ENCODE measurements at places on chromosomes 6 and 20. TPM values are rescaled to one million over a fixed set of nuclear protein-coding genes. Genes with fewer than 3 reads are reported as not detected.
A peak's percentile ranks its signal among the peaks of the same experiment; 100 is the strongest.

DNA sequence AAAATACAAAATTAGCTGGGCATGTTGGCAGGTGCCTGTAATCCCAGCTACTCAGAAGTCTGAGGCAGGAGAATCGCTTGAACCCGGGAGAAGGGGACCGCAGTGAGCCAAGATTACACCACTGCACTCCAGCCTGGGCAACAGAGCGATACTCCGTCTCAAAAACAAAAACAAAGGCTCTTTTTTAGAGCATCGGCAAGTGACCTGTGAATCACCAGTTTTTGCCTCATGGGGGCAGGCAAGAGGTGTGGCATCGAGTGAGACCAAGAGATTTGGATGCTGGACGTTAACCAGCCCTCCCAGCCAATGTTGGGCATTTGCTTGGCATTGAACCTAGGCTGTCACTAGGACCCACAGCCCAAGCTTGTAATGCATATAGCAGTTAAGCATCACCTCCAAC is 14.6 kb upstream of the CDK5RAP1 start:
- H3K27me3 ChIP-seq, result no peaks in the 10 kb centered on the region
- DNase-seq, result no peak
- H3K27ac ChIP-seq, result no peak overlapping the region

HDGFL1 gene
- total RNA-seq, result not detected

NXT1 gene
- total RNA-seq, result 7.5 TPM

GRCh38 chr6:68650142-68650541 is 15.1 kb downstream of the ADGRB3 start:
- no peaks in the 10 kb centered on the region for H3K27me3 ChIP-seq
- H3K27ac ChIP-seq, result no peak overlapping the region
- no peak overlapping the region for H3K4me3 ChIP-seq
- H3K4me1 ChIP-seq, result no peaks in the 10 kb centered on the region
- no peak for DNase-seq

TDRD6 gene
- total RNA-seq, result 0.31 TPM

DNA sequence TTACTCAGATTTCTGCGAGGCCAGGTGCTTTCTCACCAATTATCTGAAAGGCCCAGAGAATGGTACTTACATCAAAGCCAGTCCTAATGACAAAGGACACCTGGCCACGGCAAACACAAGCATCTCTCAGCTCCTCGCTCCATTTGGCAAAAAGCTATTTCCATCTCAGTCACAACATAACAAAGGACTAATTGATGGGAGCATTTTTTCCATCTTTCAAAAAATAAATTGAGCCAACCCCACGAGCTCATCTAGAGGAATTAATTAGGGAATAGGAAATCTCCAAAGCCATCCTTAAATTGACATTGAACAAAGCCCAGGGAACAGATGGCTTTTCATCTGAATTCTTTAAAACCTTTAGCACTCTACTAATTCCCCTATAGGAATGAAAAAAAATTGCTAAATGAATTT is 236.7 kb downstream of the HAO1 start:
- no peak overlapping the region for H3K27ac ChIP-seq
- no peak for DNase-seq
- no peaks in the 10 kb centered on the region for H3K27me3 ChIP-seq
- H3K4me3 ChIP-seq, result no peak overlapping the region

DNA sequence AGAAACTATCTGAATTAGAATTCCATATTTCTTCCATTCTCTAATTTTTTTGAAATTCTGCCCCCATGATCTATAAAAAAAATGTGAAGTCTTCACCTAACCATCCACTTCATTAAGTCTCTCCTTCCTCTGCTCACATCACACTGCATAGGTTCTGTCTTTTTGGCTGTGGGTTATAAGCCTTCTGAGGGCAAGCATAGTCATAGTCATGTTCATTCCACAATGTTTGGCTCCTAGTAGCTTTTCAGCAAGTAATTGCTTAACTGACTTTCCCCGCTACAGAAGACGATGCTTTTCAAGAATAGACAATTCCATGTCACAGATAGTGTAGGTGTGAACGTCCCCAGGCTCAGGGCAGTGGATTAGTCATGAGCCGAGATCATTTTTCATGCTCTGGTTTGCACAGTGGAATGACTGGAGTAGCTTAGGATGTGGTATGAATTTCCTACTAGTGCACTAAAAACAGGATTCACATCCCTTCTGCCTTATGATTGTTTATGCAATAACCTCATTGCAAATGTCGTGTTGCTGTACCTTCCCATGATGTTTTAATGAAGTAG is 29.1 kb downstream of the WRNIP1 start:
- H3K36me3 ChIP-seq, result no peaks in the 10 kb centered on the region
- no peak for DNase-seq
- H3K4me3 ChIP-seq, result no peak overlapping the region
- H3K4me1 ChIP-seq, result peaks cover 18% of the 10 kb centered on the region
- no peaks in the 10 kb centered on the region for H3K27me3 ChIP-seq
- H3K27ac ChIP-seq, result peak overlapping the region; percentile 14

LTV1 gene
- total RNA-seq, result 10.8 TPM

TRIM15 gene
- 0.21 TPM for total RNA-seq

SRC gene
- 21.3 TPM for total RNA-seq

SIRPB1 gene
- total RNA-seq, result 1.3 TPM

GRCh38 chr20:45427236-45428149 is 11.6 kb downstream of the PIGT start:
- DNase-seq, result peak; percentile 55
- H3K4me1 ChIP-seq, result no peaks in the 10 kb centered on the region
- H3K27ac ChIP-seq, result no peak overlapping the region
- no peaks in the 10 kb centered on the region for H3K27me3 ChIP-seq
- H3K36me3 ChIP-seq, result peaks cover 19% of the 10 kb centered on the region

GATA5 gene
- total RNA-seq, result not detected

CNR1 gene
- total RNA-seq, result 0.76 TPM

SLC25A27 gene
- total RNA-seq, result 15.4 TPM

DNA sequence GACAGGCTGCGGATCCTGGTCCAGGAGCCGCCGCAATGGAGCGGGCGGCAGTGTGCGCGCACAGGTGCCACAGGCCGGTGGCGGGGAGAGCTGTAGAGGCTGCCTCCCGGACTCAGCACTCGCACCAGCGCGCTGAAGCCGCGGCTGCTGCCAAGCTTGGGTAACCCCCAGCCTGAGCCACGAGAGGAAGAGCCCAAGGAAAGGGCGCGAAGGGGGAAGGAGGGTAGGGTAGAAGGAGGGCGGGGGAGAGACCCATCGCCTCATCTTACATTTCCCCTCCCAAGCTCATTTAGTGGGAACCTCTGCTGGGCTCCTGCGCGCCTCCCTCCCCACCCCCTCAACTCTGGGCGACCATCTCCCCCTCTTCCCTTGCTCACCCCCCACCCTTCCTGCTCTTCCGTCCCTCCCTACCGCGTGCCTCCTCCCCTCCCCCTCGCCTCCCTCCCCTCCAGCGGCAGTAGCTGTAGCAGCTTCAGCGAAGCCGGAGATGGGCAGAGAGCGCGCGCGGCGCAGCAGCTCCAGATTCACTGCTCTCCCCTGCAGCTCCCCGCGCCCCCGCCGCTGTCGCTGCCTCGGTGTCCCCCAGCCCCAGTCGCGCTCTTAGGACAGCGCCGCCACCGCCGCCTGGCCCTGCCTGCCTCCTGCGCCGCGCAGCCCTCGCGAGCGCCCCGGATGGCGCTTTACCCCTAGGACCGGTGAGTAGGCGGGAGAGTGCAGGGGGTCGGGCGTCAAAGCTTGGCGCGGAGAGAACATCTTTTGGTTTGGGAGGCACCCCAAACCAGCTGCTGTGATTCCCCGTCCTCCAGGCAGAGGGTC is at the start of gene FUT9:
FUT9 (plus strand) TSS at position 457 of the 816 bp plus-strand sequence. CDS start 187,182 bp downstream, outside the sequence.
- peak within 1 kb of the TSS; percentile 60 for H3K4me3 ChIP-seq
- peak; percentile 88 for DNase-seq
- no peaks in the 10 kb centered on the region for H3K4me1 ChIP-seq
- peak within 1 kb of the TSS; percentile 73 for H3K27ac ChIP-seq
- H3K27me3 ChIP-seq, result no peaks in the 10 kb centered on the region

- DNase-seq, result no peak
- H3K27me3 ChIP-seq, result no peaks in the 10 kb centered on the region
- H3K36me3 ChIP-seq, result no peaks in the 10 kb centered on the region
These were observed 80.4 kb downstream of the DACT2 start for GRCh38 chr6:168239044-168239773.

SPAG4 gene
- 35.0 TPM for total RNA-seq

- DNase-seq, result no peak
- H3K27me3 ChIP-seq, result no peaks in the 10 kb centered on the region
- no peaks in the 10 kb centered on the region for H3K36me3 ChIP-seq
These were observed 99.3 kb downstream of the PAX1 start for GRCh38 chr20:21804802-21805201.

GRCh38 chr6:49220293-49220692 is 242.8 kb downstream of the MMUT start:
- H3K27me3 ChIP-seq, result no peaks in the 10 kb centered on the region
- no peak for DNase-seq
- no peaks in the 10 kb centered on the region for H3K4me1 ChIP-seq
- no peak overlapping the region for H3K4me3 ChIP-seq
- H3K36me3 ChIP-seq, result no peaks in the 10 kb centered on the region

DNA sequence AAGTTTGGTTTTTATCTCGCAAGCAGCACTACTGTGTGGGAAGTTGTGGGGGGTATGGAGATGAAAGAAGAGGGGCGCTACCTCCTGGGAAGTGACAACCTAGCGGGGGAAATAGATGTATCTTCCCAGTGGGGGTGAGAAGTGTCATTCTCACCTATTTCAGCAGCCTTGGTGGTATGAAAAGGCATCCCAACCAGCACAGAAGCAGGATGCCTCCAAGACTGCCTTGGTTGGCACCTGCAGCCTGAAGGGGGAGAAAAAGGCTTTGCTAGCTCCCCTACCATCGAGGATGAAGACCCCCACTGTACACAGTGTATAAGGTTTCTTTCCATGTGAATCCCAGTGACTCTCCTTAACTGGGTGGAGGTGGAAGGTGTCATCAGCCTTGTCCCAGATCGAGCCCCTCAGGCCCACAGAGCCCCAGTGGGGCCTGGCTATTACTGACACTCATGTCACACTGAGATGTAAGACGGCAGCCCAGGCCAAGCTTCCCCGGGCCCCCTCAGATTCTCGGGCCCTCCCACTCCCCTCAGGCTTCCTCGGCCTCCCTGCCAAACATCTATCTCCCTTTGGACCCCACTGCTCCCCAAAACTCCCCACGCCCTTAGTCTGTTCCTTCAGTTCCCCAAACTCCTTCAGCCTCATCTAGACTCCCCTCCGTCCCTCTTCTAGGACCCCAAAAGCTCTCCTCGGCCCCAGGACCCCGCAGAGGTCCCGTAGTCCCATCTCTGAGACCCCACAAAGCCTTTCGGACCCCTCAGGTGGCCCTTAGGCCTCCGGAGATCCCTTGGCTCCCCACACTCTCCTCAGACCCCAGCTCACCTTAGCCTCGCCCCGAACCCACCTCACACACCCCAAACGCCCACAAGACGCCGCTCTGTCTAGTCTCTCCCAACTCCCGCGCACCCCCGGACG is 688 bp downstream of the COMMD7 start:
- peak overlapping the region; percentile 61 for H3K27ac ChIP-seq
- no peaks in the 10 kb centered on the region for H3K36me3 ChIP-seq
- H3K4me1 ChIP-seq, result peaks cover 6% of the 10 kb centered on the region
- DNase-seq, result no peak
- no peaks in the 10 kb centered on the region for H3K27me3 ChIP-seq

CFAP206 gene
- total RNA-seq, result 0.14 TPM

PRICKLE4 gene
- total RNA-seq, result 0.98 TPM

TXNDC5 gene
- total RNA-seq, result 101 TPM

DNA sequence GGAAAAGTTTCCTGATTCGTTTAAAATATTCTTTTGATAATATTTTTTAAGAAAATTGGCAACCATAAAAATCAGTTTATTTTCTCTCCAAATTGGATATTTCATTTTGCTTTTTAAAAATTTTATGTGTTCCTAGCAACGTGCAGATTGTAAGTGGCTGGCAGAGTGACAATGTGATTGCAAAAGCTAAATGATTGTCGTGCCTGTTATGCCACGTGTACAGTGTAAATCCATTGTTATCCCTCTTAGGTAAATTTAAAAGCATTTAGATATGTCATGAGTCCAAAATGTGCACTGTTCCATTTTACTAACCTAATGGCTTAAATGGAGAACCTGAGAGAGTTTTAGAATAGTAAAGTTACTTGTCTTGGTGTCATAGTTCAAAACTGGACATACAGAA is 94.4 kb upstream of the ADGRF4 start:
- H3K4me3 ChIP-seq, result no peak overlapping the region
- H3K36me3 ChIP-seq, result no peaks in the 10 kb centered on the region
- H3K27me3 ChIP-seq, result no peaks in the 10 kb centered on the region
- H3K4me1 ChIP-seq, result peaks cover 11% of the 10 kb centered on the region
- DNase-seq, result no peak

PBOV1 gene
- not detected for total RNA-seq

- H3K4me3 ChIP-seq, result no peak overlapping the region
- H3K27me3 ChIP-seq, result no peaks in the 10 kb centered on the region
- no peaks in the 10 kb centered on the region for H3K4me1 ChIP-seq
- H3K36me3 ChIP-seq, result no peaks in the 10 kb centered on the region
- no peak overlapping the region for H3K27ac ChIP-seq
These were observed 133.6 kb downstream of the LMBRD1 start for GRCh38 chr6:69663215-69663614.

DNA sequence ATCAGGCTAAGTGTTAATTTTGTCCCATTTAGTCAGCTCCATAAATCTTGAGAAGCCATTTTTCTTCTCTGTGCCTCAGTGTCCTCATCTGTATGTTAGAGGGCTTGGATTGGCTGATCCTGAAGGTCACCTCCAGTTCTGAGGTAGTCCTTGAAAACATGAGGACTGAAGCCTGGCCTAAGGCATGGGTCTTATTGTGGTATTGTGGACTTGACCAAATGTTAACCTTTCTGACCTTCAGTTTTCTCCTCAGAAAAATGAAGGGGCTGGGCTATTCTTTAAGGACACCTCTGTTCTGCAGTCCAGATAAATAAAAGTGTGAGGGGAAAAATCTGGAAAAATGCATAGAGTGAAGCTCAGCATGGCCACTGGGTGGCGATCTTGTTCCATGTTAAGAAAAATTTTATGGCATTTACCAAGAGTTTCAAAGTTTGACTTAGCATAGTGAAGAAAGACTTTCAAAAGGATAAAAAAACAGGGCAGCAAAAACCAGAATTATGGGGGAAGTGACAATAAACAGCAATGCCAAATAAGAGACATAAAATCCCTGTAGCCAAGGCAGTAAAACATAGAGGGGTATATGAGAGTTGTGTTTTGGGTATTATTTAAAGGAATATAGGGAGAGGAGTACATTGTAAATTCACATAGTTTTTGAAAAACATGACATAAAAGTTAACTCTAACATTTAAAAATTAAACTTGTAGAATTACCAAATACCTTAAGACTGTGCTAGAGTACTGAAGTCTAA is 13.2 kb upstream of the TFB1M start:
- peaks cover 19% of the 10 kb centered on the region for H3K4me1 ChIP-seq
- H3K36me3 ChIP-seq, result no peaks in the 10 kb centered on the region
- H3K4me3 ChIP-seq, result no peak overlapping the region

- H3K4me3 ChIP-seq, result no peak overlapping the region
- no peak overlapping the region for H3K27ac ChIP-seq
- DNase-seq, result no peak
- H3K4me1 ChIP-seq, result no peaks in the 10 kb centered on the region
- H3K36me3 ChIP-seq, result no peaks in the 10 kb centered on the region
- H3K27me3 ChIP-seq, result no peaks in the 10 kb centered on the region
These were observed 45.2 kb downstream of the BACH2 start for GRCh38 chr6:90251295-90251992.

- H3K36me3 ChIP-seq, result no peaks in the 10 kb centered on the region
- H3K4me1 ChIP-seq, result no peaks in the 10 kb centered on the region
- no peak for DNase-seq
- H3K27ac ChIP-seq, result no peak overlapping the region
- H3K27me3 ChIP-seq, result no peaks in the 10 kb centered on the region
These were observed 4.7 kb downstream of the ECT2L start for GRCh38 chr6:138800377-138801150.

All from pancreas (tissue), 10 donors.